OCI-M1 (cell line): ENCODE measurements at places on chromosomes 1 and 21.

- no peak for DNase-seq
Measured at GRCh38 chr1:92219028-92219427, 1.3 kb downstream of the C1orf146 start.

- DNase-seq = no peak
Measured at GRCh38 chr1:1664941-1665814, 6.4 kb upstream of the CDK11B start.

GRCh38 chr1:246760422-246761347 lies 36.5 kb downstream of the SCCPDH start:
- DNase-seq = peak; percentile 24

DNA sequence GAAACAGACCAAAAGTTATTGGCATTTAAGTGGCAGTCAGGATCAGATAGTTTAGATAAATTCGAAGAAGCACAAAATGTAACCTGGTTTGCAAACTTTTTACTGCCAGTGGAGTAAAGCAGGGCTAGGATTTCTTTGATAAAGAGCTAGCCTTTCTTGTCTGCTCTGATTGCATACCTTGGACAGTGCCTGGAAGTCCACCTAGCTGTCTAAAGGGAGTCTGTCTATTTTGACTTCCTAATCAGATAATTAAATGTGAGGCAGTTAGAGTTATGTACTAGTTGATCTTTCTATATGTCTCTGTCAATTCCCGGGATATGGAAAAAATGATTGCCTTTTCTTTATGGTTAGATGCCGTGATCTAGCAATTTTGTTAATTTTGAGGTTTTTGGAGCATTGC lies 4.1 kb downstream of the GPSM2 start:
- no peak for DNase-seq

GRCh38 chr21:41754479-41754891 lies 12.4 kb downstream of the RIPK4 start:
- DNase-seq = no peak

DNA sequence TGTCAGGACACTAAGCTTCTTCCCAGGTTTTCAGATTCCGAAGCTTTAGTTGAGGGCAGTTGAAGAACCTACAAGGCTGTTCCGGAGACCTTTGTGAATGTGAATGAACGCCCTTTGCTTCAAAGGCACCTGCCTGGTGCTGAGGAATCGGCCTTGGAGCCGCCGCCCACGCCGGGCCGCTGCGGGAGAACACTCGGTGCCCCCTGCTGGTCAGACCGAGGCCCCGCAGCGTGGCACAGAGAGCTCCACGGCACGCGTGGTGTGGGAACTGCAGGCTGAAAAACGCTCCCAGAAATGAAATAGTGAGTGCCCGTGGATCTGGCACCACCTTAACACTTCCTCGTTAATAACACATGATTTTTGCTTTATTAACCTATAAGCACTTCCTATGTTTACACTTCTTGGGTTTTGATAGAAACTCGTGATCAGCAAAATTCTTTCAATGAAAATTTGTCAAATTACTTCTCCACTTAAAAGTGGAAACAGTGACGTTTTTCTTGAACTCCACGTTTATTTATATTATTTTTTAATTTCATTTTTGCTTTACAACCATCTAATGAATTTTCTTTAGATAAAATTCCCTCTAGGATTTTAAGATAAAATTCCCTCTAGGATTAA lies 460.6 kb downstream of the DSCAM start:
- DNase-seq = peak; percentile 75

- DNase-seq = no peak
Measured at GRCh38 chr21:34526241-34526617, 14.2 kb upstream of the KCNE1 start.

DNA sequence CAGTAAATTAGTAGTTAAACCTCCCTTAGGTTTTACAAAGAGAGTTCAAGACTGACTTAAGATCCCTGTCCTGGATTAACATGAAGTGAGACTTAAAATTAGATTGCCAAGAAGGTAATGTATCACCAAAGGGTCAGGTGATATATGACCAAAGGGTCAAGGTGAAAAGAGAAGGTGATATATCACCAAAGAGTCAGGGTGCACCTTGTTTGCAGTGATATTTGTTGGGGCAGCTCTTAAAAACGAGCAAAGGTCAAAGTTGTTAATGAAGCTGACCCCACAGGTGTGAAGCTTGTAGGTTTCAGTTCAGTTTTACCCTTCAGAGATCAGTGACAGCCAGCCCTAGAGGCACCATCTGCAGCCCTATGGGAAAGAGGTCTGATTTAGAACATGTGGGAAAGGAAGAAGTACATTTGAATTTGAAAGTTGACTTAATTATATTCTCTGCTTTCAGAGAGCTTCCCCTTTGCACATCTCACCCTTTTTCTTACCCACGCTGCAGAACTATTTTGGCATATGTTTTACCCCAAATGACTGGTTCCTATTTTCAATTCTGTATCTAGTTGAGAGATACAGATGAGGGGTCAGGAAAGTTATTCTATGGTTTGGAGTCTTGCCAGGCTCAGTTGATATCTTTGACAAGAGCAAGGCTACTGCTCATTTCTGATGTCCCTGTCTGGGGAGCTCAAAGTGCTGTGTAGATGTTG lies 170.8 kb downstream of the S1PR1 start:
- peak; percentile 64 for DNase-seq

DNA sequence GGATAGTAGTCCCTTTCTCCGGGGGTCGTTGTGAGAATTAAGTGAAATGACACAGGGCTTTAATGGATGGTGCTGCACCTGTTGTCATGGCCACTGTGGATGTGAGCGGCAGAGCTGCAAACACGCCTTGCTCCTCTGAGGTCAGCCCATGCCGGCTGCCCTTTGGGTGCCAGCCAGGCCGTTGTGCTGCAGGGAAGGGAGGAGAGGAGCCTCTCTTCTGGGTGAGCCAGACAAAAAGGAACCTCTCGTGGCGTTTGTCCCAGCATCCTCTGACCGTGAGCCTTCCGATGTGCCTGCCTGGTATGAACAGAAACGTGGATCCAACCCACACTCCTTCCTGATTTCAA lies 383.0 kb upstream of the VAMP3 start:
- no peak for DNase-seq

GRCh38 chr1:30677471-30677870 lies 45.9 kb downstream of the MATN1 start:
- DNase-seq = no peak

- DNase-seq = no peak
Measured at GRCh38 chr1:116984406-116985160, 17.0 kb upstream of the CD101 start.

DNA sequence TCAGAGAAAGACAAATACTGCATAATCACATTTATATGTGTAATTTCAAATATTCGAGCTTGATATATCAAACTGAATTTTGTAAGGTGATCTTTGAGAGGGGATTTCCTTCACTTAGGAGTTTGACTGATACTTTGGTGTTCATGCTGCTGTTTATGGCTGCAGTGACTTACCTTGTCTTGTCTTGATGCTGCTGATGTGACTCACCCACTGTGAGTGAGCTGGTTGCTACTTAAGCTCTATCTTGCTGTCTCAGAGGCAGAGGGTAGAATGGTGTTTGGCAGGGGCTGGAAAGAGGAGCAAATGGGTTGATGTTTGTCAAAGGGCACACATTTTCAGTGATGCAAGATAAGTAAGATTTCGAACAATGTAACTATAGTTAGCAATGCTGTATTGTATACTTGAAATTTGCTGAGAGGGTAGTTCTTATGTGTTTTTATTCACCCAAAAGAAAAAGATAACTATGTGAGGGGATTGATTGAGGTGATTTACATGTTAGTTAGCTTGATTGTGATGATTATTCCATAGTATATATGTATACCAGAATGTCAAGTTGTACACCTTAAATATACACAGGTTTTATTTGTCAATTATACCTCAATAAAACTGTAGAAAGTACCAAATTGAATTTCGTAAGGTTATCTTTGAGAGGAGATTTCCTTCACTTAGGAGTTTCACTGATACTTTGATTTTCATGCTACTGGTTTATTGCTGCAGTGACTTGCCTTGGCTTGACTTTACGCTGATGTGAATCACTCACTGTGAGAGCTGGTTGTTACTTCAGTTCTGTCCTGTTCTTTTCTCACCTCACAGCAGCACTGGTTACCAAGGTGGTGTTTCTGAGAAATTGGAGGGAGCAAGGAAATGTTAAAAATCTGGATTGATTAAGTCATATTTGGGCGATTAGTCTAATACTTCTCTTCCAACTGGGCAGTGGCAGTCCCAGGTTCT lies 94.5 kb upstream of the SLC5A9 start:
- no peak for DNase-seq

DNA sequence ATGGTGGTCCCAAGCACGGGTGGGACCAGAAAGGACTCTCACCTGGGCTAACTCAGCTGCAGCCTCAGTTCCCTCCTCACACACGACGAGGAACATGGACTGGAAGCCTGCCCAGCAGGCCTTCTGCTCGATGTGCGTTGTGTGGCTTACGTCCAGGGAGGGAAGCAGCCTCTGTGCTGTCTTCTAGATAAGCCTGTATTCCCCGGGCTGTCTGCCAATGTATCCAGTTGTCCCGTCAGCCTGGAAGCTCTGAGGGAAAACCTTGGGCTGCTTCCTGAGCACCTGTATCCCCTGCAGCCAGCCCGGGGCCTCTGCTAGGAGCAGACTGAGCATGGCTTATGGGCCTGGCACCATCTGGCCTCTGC lies 10.5 kb downstream of the PCSK9 start:
- DNase-seq = no peak

DNA sequence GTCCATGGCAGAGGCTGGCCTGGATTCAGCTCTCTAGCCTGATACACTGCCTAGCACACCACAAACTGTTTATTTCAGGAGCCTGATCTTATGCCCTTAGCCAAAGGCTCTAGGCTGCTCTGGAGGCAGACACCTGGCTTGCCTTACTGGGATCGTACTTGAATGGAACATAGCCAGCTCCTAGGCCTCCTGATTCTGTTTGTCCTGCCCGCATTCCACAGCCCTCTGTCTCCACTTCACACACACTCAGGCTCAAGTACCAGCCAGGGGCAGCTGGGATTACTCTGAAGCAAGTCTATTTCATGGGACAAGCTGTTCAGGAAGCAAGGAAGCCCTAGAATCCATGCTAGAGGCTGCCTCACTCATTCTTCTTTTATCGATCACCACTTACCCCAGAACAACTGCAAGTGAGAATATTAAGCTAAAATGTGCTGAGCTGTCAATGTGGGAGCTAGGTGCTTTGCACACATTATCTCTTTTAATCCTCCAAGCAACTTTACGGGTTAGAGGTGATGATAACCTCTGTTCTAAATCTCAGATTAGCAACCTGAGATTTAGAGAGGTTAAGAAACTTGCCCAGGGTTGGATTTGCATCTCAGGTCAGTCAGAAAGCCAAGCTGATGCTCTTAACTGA lies 31.1 kb upstream of the CYP4B1 start:
- DNase-seq = no peak

- DNase-seq = peak; percentile 17
Measured at GRCh38 chr1:45375104-45376090, 35.2 kb upstream of the MUTYH start.

DNA sequence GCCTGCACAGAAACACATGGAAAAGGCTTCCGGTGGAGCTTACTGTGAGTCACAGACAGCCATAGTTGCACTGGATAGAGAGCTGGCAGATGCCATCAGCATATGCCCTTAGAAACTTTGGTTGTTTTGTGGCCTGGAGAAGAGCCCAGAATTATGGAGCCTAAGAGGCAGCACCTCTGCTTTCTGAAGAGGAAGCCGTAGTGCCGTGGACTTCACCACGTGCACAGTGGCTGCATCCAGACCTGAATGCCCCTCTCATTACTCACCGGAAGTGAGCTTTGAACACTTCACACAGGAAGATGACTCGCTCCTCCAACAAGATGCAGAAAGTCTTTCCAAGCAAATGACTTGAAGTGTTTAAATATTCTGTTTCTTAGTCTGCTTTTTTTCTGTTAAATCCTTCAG lies 28.4 kb downstream of the JUN start:
- no peak for DNase-seq

GRCh38 chr1:200627575-200628222 lies 7.1 kb upstream of the KIF14 start:
- no peak for DNase-seq

DNA sequence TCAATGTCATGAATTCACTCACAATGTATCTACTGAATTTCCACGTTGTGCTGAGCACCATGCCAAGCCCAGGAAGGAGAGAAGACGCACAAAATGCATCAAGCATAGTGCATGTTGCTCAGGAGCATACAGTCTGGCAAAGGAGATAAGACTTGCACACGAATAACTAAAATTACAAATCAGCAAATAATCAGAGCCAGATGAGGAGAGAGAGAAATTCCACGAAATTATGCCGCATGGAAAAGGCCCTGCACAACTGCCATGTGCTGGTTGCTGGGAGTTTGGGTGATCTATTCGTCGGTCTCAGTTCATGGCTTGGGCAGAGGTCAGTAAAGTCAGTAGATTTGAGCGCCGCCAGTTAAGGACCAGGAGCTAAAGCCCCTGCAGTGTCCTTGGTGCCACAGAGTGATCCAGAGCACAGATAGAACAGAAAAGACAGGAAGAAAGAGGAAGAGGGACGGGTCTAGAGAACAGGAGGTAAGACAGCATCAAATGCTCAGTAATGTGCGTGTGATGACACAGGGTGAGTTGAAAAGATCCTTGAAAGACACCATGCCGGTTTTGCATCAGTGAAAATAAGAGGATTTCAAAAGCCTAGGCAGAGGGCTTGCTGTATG lies 55.1 kb upstream of the ZNF281 start:
- no peak for DNase-seq

DNA sequence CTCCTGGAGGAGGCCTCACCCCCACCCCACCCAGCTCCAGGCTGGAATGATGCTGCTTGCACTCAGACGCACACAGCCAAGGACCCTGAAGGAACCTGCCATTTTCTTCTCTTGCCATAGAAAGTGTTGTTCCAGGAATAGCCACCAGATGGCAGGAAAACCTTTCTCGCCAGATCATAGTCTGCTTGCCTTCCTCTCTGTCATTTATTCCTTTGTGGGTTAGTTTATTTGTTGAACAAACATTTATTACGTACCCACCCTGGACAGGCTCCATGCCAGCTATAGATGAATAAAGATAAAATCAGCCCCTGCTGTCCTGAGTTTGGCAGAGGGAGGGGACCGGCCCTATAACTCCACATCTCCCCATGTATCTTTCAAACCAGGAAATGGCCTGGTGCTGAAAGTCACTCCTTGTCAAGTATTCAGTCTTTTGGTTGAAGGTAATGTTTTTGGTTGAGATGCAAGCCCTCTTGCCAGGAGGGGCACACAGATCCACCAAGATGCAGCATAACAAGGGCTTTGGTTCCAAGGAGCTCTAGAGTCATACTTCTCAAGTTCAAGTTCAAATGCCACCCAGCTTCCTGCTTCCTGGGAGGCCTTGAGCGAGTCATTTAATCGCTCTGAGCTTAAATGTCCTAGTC lies 7.0 kb upstream of the KCNC4 start:
- peak; percentile 82 for DNase-seq

DNA sequence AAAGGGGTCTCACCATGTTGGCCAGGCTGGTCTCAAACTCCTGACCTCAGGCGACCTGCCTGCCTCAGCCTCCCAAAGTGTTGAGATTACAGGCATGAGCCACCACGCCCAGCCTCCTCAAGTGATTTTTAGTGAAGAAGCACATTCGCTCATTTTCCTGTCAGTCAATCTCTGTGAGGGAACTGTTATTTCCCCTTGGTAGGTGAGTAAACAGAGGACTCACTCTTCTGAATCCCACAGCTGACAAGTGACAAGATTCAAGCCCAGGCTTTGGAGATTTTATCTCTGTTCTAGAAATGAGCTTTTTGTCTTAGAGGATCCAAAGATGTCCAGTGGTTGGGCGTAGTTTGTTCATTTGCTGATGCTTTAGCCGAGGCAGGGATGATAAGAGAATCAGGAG lies 43.9 kb upstream of the TACSTD2 start:
- no peak for DNase-seq
